Activated CD4-positive, alpha-beta T cell treated with anti-CD3 and anti-CD28 coated beads, Interleukin-2, amount 50 U/mL, for 24 hours (primary cell): ENCODE measurements at places on chromosomes 6 and 20.

DNA sequence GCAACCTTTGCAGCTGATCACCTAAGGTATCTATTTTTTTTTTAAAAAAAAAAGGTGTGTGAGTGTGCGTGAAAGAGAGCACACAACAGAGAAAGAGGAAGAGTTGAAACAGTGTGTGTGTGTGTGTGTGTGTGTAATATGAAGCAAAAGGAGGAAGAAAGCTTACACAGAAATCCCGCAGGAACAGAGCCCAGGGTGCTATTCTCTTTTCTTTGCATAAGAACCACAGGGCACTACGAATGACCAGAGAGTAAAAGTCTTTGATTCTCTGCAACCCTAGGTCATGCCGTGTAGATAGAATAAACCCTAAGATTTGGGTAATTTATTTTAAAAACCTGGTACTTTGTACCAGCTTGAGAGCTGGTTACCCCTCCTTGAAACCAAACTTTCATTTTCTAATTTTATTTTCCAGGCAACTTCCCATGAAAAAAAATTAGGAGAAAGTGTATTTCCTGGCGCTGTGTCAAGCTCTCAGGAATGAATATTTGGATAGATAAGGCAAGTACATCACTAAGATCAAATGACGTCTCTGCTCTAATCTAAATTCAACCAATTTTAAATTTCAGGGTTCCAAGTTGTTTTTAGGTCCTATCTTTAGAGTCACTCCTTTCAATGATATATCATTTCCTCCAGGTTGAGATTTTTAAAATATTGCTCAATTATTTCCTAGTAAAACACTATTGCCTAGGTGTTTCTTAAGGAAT lies 47.9 kb upstream of the ID4 start:
- DNase-seq, result no peak

- DNase-seq, result no peak
Observed at GRCh38 chr20:35334311-35335101, 42.3 kb upstream of the FAM83C start.

GRCh38 chr6:108744244-108744972 lies 103.8 kb upstream of the ARMC2 start:
- DNase-seq, result no peak

DNA sequence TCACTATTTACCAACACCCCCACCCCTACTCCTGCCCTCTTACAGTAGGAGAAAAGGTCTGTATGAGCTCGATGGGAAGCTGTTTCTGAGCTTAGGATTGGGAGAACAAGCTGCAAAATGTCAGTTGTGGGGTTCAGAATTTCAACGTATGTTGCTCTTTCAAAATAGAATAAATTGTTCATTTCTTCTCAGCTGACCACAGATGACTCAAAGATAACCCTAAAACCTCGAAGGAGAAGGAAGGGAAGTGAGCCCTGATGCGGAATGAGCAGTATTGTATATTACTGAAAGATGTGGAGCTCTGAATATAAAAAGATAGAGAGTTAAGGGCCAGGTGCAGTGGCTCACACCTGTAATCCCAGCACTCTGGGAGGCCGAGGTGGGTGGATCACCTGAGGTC lies 35.9 kb upstream of the MYLIP start:
- DNase-seq, result no peak

GRCh38 chr6:160882791-160883279 lies 108.7 kb upstream of the MAP3K4 start:
- no peak for DNase-seq

DNA sequence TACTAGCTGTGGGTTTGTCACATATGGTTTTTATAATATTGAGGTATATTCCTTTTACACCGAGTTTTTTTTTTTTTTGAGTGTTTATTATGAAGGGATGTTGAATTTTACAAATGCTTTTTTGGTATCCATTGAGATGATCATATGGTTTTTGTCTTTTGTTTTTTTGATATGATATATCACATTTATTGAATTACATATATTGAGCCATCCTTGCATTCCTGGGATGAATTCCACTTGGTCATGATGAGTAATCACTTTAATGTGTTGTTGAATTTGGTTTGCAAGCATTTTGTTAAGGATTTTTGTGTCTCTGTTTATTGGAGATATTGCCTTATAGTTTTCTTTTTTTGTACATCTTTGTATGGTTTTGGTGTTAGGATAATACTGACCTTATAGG lies 3.3 kb upstream of the ZNF337 start:
- DNase-seq, result no peak

DNA sequence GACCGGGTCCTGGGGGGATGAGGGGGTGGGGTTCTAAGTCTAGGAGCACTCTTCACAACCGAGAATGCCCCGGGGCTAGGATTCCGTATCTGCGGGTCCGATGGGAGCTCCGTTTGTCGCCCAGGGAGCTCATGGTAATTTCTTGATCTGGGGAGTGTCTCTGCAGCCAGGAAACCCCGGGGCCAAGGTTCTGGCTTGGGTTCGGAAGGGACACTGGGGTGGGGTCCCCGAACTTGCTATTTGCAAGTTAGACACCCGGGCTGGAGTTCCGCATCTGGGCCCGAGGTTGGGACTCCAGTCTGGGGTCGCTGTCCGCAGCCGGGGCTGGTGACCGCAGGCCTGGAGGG lies 397 bp downstream of the PEDS1 start:
- no peak for DNase-seq
